BE2C (cell line): ENCODE measurements at places on chromosomes 1 and 21.
A peak's percentile ranks its signal among the peaks of the same experiment; 100 is the strongest.

DNA sequence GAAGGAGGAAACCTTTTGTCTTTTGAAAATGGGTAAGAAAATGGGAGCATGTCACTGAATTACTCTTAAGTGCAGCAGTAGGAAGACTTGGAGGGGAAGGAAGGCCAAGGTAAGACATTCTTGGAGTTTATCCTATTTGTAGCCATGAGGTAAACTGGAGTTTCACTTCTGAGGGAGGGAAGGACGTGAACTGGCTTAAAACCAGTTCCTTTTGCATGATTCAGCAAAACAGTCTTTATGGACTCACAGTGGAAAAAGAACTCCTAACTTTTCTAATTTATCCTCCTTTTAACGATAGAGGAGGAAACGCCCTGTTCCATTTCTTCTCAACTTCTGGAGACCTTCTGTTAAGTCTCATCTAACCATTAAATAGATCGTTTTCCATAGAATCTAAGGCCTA is 2.5 kb downstream of the PRDX6 start:
- no peak for DNase-seq

DNA sequence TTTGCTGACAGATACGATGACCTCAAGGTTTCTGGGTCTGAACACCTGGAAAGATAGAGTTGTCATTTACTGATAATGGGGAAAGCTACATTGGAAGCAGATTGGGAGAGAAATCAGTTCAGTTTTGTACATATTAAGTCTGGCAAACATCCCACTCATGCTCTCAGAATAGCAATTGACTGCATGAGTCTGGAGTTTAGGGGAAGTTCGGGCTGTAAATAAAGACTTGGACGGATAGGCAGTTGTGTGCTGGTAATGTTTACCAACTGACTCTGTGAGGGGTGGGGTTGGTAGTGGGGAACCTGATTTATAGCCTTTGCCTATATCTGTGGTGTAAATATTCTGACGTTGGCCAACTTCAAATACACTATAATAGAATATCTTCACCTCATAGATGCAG is 4.0 kb downstream of the H6PD start:
- DNase-seq = no peak

- DNase-seq = no peak
Observed at GRCh38 chr1:234925440-234926263, 203.0 kb downstream of the TOMM20 start.

DNA sequence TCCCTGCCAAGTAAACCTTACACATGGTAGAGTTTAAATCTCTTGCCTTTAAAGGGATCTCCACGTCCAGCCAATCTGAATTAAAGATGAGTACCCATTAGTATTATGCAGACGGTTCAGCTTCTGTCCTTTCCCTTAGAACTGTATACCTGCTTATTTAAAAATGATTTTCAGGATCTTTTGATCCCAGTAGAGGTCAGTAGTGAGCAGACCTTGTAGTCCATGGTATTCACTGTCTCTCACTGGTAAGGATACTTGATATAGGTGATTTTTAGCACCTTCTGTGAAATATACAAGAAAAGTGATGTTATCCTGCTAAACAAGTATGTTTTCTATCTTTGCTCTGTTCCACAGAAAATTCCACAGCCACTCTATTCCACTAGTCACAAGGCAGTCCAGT is 1211.6 kb upstream of the ADGRL4 start:
- DNase-seq = no peak

GRCh38 chr1:206864939-206865671 is at the start of gene IL20:
TSS of gene IL20 (plus strand) at chr1:206865623. CDS start at chr1:206865853, 230 bp downstream.
- DNase-seq = peak; percentile 84

- no peak for DNase-seq
Observed at GRCh38 chr1:29500651-29501050, 264.3 kb downstream of the PTPRU start.

GRCh38 chr21:34280959-34281358 is 82.8 kb upstream of the KCNE2 start:
- no peak for DNase-seq

DNA sequence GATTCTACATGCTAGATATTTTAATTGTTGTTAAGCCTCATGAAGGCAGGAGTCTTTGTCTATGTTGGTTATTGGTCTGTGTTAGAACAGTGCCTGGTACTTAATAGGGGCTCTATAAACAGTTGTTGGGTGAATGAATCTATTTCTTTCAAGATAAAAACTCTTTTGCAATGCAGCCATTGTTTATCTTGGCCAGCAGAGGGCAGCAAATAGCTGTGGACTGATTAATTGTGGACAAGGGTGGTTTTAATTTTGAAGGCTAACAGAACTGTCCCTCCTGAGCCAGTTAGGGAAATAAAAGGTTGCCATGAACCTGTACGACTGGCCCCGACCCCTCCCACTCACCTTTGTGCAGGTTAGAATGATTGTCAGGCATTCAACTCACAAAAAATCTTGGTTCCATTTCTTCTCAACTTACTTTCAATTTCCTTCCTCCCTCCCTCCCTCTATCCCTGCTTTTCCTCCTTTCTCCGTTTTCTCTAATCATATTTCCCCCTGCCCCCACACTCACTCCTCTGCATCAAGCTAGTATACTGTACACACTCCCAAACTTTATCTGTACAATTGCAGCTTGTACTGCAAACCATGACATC is 66.3 kb upstream of the DIRAS3 start:
- peak; percentile 27 for DNase-seq

GRCh38 chr1:174660476-174660875 is 212.7 kb downstream of the GPR52 start:
- no peak for DNase-seq

DNA sequence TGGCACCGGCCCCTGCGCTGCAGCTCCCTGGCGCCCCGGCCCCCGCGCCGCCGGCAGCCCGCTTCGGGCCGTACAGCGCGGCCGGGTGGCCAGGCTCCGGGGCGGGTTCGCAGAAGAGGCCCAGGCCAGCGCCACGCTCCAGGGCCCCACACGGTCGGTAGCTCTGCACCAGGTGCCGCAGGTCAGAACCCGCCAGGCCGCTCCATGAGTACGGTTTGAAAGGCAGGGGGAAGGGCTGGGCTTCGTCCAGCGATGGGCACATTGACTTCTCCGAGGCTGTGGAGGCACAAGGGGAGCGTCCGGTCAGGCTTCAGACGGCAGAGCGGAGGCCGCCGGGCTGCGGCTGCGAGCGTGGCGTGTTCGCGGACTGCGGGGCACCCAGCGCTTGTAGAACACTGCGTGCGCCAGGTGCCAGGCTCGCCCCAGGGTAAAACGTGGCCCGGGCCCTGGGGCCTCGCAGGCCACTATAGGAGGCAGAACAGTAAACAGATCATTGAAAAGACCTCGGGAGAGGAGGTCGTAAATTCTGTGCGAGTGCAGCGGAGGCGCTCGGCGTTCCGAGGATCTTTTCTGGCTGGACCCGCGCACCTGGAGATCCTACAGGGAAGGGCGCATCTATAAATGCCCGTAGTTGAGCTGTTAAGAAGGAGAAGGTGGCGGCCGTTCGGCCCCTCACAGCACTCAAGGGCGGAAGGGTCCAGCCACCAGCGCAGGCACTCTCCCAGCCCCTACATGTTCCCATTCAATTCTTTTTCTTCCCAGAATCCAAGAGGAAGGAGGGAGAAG is 5.7 kb downstream of the GFI1 start:
- DNase-seq = no peak

DNA sequence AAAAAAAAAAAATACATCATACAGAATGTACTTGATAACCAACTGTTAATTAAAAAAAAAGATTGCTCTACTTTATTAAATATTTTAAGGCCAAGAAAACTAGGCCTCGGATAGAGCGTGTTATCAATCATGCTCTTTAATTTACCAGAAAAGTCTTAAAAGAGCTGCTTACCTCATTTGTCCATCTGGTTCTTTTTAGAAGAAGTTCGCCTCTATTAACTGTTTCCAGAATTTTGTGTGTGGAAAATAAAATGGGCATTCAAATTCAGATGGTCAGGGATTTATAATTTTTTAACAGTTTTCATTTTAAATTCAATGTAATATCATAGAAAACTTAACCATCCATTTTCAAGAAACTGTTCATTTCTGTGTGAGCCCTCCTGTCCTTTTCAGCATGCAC is 53.8 kb downstream of the KCNK1 start:
- DNase-seq = no peak

- DNase-seq = no peak
Observed at GRCh38 chr1:67612788-67613241, 72.2 kb upstream of the GADD45A start.

DNA sequence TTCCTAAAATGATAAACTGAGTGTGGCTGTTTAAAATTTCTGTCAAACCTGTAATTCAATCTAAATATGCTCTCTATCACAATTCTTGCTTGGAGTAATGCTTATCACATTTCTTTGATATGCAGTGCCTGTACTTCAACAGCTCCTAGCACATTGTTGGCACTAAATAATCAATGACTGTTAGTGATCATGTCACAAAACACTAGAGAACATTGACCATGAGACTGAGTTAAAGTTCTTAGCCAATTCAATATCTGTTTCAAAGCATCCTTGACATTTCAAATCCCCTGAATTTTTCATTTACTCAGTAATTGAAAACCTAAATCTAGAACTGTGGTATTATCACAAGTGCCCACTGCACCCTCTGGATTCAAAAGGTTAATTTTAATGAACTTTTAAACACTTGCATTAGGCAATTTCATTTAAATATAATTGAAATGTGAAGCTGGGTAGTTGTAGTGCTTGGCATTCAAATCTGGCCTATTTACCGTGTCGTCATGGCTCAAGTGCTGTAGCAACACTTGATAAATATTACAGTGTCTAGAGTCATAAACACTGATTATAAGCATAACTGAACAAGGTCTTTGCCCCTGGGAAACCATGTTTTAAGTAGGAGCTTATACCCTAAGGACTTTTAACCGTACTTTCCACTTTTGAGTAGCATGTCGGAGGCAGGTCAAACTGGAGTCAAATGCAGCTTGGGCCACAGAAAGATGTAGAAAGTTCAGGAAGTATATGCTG is 143.6 kb downstream of the LRRC7 start:
- DNase-seq = no peak

- DNase-seq = no peak
Observed at GRCh38 chr1:33259879-33260278, 3.6 kb downstream of the ZNF362 start.

DNA sequence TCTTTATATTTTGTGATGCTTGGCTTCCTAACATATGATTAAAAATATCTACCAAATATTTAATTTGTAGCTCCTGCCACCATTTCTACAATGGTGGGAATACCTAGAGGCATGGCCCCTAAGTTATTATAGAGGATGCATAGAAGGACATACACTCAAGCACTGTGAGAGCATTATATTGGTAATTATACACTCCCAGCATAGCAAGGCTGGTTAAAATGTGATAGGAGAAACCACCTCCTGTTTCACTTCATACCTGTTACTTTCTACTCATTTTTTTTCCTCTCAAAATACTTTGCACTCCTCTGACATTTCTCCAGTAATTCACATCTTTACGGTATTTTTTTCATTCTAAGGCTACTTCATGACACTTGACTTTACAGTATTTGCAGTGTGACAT is 92.9 kb downstream of the HS2ST1 start:
- DNase-seq = no peak

- no peak for DNase-seq
Observed at GRCh38 chr1:59083946-59084865, 212.7 kb upstream of the FGGY start.

GRCh38 chr1:24150234-24151174 is 7.6 kb upstream of the IL22RA1 start:
- DNase-seq = peak; percentile 77

GRCh38 chr21:20949884-20950283 is 48.3 kb upstream of the NCAM2 start:
- no peak for DNase-seq

GRCh38 chr1:166170726-166171125 is 3.9 kb upstream of the FAM78B start:
- no peak for DNase-seq

DNA sequence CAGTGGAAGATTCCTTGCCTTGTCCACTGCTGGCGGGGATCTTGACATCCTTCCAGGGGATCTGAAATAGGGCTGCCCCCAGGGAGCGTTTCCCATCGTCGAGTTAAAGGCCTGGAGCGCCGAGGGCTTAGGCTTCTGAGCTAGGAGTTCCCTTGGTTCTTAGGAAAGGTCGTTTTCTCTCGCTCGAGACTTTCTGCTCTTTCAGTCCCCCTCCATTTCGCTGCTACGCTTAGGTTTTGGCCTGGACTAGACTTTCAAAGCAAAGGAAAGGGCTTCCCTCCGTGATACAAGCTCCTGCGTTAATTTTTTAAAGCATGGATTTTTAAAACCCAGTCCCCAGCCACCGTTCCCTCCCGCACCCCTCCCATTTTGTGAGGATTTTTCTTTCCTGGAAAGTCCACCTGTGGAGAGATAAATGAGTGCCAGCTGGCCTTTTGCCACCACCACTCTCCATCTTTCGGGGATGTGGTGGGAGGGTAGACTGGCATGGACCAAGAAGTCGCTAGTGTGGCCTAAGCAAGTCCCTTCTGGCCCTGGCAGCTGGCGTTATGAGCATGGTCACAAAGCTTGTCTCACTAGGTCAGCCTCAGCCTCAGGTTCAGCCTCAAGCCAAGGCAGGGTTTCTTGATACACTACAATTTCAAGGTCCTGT is 9.2 kb downstream of the NR5A2 start:
- no peak for DNase-seq

DNA sequence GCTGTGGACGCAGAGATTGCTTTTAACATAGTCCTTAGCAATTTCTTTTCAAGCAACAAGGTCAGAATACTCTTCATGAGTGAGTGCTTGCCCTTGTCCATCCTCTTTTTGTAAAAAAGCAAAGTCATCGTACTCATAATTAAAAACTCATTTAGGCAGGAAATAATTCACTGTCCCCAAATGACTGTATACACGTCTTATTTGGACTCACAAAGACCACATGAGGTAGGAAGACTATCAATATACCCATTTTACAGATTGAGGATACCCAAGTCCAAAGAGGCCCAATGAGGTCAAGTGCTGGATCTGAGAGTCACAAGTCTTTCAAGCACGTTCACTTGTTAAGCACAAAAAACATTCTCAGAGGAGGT is 13.2 kb downstream of the ITPKB start:
- no peak for DNase-seq

DNA sequence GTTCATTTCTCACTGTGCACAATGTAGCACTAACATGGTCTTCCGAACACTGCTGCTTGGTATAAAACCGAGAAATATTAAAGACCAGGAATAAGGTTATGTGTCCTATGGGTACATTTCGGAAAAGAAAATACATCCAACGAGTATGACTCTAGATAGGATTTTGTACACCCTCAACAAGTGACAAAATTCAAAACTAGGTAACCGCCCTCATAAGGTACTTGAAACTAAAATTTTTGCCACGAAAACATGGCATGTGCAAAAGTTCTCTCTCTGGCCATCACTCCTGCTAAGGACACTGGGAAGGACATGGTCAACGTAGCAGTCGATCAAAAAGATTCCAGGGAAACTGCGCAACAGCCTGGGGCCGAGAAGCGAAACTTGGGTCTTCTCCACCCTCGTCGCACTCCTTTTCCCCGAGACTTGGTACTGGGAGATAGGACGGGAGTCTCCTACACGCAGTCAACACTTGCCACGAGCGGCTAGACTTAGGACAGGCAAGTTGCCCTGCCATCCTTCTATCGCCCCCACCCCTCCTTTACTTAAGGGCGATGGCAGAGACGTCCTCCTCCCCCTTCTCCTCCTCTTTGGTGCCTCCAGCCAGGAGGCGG is 338 bp upstream of the TOR1AIP1 start:
- no peak for DNase-seq
